ENCODE measurements at places on chromosomes 13 and 19.

DNA sequence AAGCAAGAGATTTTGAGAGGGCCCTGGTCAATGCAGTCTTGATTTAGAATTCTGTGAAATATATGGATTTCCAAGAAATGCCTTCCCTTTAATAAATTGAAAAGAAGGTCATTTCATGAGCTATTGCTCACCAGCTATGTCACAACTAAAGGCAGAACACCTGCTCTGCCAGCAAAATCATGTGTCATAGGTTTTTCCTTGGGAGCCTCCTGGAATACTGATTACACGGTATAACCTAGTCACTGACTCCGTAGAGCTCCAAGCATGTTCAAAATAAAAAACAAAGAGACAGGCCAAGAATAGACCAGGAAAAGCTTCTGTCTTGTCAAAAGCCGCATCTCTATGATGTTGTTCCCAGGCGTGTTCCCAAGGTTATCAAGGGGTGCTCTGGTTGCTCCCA is 45.5 kb downstream of the HSPH1 start:
- no peak for DNase-seq

- DNase-seq = peak; percentile 60
These were observed 268.5 kb downstream of the MYO16 start for GRCh38 chr13:108897955-108898354.

GRCh38 chr13:89310943-89311672 is 1639.9 kb downstream of the SLITRK5 start:
- DNase-seq = no peak

GRCh38 chr13:110073982-110074381 is 233.0 kb downstream of the COL4A1 start:
- DNase-seq = no peak

DNA sequence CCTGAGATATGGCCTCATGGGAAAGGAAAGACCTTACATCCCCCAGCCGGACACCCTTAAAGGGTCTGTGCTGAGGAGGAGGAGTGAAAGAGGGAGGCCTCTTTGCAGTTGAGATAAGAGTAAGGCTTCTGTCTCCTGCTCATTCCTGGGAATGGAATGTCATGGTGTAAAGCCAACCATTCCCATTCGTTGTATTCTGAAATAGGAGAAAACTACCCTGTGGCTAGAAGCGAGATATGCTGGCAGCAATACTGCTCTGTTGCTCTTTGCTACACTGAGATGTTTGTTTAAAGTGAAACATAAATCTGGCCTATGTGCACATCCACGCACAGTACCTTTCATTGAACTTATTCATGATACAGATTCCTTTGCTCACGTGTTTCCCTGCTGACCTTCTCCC is 783 bp upstream of the ZNF587B start:
- DNase-seq = no peak

DNA sequence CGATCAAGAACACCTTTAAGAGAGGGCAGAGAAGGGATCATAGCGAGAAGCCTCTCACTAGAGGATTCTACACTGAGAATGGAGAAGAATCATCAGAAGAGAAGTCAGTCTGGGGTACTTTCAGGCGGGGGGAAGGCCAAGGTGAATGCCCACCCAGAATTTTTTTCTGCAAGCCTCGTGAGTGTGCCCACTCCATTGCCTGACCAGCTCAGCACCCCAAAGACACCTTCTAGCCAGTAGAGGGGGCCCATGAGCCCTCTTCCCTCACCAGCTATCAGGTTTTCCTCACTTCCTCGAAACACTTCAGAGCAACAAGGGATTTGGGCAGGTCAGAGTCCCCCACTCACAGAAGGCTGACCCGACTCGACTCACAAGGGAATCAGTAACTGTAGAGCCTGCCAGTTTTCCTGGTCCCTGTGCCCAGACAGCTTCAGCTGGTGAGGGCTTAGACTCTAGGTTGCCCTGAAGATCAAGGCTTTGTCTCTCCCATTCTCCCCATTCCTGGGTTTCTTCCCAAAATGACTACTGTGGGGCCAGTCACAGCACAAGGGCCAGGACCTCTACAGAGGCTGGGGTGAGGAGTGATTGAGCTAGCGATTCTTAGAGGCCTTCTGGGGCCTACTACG is 18.4 kb downstream of the NLRP13 start:
- DNase-seq = peak; percentile 7

DNA sequence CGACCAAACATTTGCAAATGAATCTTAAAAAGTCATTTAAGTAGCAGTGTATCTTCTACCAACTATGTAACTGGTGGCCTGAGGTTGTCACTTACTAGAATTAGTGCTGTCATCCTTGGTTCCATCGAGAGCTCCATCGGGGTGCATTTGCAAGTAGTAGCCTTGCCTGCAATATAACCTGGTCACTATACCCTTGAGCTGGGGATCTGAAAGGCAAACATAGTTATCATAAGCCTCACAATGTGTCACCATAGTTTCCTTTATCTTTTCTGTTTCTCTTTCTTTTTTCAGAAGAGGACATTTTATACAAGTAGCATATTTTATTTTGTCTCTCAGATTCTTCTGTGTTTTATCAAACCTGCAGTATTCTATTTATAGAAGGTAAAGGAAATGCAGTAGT is 422.6 kb downstream of the ITGBL1 start:
- DNase-seq = no peak

- DNase-seq = no peak
These were observed 5.8 kb upstream of the HSPH1 start for GRCh38 chr13:31167490-31167889.

DNA sequence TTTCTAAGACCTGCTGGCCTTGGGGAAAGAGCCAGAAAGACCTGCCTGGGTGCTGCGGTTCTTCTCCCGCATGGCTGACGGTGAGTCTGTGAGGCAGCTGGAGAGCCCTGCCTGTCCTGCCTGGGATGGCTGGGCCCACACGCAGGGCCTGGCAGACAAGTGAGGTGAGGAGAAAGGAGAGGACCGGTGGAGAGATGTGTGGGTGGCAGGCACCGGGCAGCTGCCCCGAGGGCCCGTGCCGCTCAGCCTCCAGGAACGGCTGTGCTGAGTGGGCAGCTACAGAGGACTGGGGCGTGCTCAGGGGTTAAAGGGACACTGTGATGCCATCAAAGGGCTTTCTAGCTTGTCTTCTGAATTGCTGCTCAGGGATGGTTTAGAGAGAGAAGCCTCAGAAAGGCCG is 53.8 kb downstream of the MLLT1 start:
- no peak for DNase-seq

GRCh38 chr19:11279505-11280236 is 16.3 kb upstream of the TSPAN16 start:
- no peak for DNase-seq

DNA sequence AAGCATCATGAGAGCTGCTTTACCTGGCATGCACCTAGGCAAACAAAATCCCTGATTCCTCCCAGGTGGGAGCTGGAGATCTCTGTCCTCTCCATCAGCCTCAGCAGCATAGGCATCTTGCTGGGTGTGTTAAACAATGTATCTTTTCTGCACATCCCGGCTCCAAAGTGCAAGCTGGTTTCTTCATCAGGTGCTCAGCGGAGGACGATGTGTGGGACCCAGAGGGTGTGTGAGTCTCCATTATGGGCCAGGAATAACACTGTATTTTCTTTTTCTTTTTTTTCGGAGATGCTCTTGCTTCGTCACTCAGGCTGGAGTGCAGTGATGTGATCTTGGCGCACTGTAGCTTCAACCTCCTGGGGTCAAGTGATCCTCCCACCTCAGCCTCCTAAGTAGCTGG is 9.9 kb downstream of the CNFN start:
- DNase-seq = no peak

- no peak for DNase-seq
These were observed 394.2 kb downstream of the ITGBL1 start for GRCh38 chr13:101846701-101847100.

DNA sequence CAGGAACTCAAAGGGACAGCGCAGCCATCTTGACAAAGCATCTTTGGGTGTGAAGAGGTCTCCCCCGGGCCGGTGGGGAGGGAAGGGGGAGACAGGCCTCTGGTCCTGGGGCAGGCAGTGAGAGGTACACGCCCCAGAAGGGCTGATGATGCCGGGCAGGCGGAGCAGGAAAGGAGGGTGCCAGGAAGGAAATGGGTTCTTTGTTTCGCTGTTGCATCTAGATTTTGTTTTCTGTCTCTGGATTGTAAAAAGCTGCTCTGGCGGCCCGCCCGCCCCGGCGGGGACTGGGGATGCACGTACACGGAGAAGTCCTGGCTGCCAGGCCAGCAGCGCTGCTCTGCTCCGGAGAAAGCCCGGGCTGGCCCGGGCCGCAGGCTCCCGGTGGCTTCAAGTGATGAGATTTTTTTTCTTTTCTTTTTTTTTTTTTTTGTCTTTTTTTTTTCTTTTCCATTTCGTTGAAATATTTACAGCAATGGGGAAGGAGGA is 13.2 kb upstream of the ASF1B start:
- no peak for DNase-seq

- DNase-seq = no peak
These were observed 3.3 kb upstream of the LRG1 start for GRCh38 chr19:4542896-4543841.

- peak; percentile 62 for DNase-seq
These were observed 499 bp downstream of the LSM7 start for GRCh38 chr19:2327773-2328400.

DNA sequence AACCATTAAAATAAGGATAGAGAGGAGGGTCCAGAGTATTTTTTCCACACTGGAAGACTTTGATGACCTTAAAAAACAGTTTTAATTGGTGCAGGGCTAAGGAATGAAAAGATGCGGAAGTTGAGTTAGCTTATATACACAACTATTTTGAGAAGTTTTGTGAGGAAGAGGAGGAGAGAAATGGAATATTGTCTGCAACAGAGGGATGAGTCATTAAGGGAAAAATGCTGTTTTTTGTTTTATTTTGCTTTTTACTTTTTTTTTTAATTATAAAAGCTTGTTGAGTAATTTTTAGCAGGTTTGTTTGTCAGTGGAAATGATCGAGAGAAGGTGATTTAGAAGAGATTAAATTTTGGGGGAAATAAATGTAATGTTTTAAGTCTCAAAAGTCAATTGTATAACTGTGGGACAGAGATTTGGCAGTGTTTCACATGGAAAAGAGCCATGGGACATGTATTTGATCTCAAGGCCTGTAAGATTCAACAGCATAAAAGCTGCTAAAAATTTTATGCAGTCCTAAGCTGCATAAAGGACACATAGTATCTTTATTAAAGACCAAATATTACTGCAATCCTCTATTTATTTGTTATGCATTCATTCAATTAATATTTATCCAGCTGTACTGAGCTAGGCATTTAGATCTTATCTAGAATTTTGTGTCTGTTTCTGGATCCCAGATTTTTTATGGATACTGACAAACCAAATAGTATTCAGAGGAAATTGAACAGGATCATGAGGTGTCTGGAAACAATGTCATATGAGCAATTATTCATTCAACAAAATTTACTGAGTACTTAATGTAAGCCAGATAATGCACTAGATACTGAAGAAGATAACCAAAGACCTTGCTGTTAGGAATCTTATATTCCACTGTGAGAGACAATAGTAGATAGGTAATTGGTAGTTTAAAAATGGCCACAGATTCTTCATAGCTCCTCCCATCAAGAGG is 72.7 kb downstream of the DNAJC15 start:
- no peak for DNase-seq

DNA sequence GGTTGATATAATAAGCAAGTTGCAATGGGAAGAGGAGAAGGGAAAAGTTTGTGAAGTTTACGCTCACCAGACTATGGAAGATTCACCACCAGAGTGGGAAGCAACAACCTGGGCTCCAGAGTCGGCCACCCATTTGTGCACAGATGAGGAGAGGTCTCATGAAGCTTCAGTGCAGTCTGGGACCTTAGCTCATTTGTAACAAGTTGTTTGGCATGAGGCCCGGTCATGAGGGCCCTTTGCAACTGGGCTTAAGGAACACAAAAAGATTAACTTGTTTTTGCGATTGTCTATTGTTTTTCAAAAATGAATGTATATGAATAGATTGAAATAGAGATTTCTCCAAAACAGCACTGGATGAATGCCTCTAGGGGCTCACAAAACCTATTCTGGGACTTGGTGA is 94.2 kb downstream of the ZNF737 start:
- no peak for DNase-seq

DNA sequence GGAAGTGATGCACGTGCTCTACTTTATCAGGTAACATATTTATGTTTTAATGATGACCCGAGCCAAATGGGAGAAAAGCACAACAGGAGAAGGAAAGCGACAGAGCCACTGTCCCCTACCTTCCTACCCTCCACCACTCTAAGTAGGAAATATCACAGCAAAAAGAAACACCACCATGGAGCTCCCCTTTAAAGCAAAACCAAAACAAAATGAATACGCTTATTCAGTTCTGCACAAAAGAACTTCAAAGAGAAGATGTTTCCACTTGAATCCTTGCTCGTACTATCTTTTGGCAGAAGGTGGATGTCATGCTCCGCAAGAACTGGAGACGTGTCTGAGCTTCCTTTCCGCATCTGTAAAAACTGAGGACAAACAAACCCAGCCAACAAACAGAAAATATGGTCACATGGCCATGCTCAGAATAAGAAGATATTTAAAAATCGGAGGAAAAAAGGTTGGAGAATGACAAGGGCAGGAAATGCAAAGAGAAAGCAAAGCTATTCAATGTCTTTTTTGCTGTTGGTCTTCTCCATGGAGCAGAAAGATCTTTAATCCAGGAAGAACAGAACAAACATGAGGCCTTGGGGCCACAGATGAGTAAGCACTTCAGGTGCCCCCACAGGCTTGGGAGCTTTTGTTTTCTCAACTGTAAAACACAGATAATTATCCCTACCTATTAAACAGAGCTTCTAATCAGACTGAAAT is 19.5 kb downstream of the N4BP2L1 start:
- DNase-seq = no peak

- no peak for DNase-seq
These were observed 27.6 kb upstream of the TPT1 start for GRCh38 chr13:45368571-45368970.

GRCh38 chr19:48509467-48510194 is 2.0 kb downstream of the LMTK3 start:
- DNase-seq = no peak

DNA sequence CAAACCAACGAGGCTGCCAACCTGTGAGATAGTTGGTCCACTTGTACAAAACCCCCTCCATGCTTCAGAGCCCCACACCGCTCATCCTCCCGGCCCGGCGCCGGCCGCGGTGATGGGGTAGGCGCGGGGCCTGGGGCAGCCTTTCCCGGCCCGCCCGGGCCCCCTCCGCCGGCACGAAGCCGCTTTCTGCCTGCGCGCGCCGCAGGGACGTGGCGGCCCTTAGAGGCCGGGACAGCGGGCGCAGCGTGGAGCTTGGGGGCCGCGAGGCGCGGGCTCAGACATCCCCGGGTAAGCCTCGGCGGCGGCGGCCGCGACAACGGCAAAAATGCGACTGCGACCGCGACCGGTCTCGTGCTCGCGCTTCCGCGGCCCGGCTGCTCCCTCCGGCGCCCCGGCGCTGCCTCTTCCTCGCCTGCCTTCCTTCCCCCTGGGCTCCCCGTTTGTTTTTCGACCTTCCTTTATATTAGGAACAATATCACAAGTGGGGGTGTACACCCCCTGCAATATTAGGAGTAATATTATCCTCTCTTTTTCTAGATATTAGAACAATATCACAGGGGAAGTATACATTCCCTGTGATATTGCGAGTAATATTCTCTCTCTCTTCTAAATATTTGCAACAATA is 53.9 kb upstream of the CEACAM21 start:
- DNase-seq = no peak

GRCh38 chr19:5864725-5865486 is 5.4 kb downstream of the FUT5 start:
- DNase-seq = no peak

GRCh38 chr19:7852851-7853769 is 21.1 kb downstream of the PRR36 start:
- DNase-seq = no peak

All from MG63 (cell line).